Fibroblast of lung (primary cell): ENCODE measurements at places on chromosomes 4 and X. TPM values are rescaled to one million over a fixed set of nuclear protein-coding genes. Genes with fewer than 3 reads are reported as not detected.

Gene CXCL11
- not detected in 2 replicates for total RNA-seq

Gene SYAP1
- 30.8 and 49.7 TPM in 2 replicates for total RNA-seq

Gene MAGED4B
- 22.1 and 23.5 TPM in 2 replicates for total RNA-seq

Gene TMEM255A
- total RNA-seq = under 0.01 TPM in 2 replicates

Gene NPY5R
- total RNA-seq = not detected in 2 replicates

Gene LRP2BP
- 0.51 and 0.66 TPM in 2 replicates for total RNA-seq

Gene GAGE12C
- total RNA-seq = not detected in 2 replicates

Gene FAM193A
- total RNA-seq = 7.4 and 10.9 TPM in 2 replicates

Gene PLP1
- total RNA-seq = 0.17 TPM in 1 of 2 replicates, not detected in the other

Gene NUDT9
- total RNA-seq = 16.4 and 18.8 TPM in 2 replicates

Gene SPANXN4
- total RNA-seq = not detected in 2 replicates

Gene TCP11X2
- total RNA-seq = not detected in 2 replicates

Gene ASB12
- not detected in 2 replicates for total RNA-seq

Gene TLL1
- 0.26 and 0.33 TPM in 2 replicates for total RNA-seq

Gene CFI
- total RNA-seq = 10.2 and 36.0 TPM in 2 replicates

Gene AWAT2
- not detected in 2 replicates for total RNA-seq

Gene CENPVL3
- not detected in 2 replicates for total RNA-seq

Gene NEIL3
- 2.3 and 4.5 TPM in 2 replicates for total RNA-seq

Gene CACNA1F
- 0.17 and 0.26 TPM in 2 replicates for total RNA-seq

Gene CT45A2
- total RNA-seq = not detected in 2 replicates
